ENCODE measurements at places on chromosomes 2 and 18.
A peak's percentile ranks its signal among the peaks of the same experiment; 100 is the strongest.

- DNase-seq, result no peak
Measured at GRCh38 chr2:195961873-195962272, 106.8 kb downstream of the DNAH7 start.

- DNase-seq, result no peak
Measured at GRCh38 chr2:101418460-101419095, 31.3 kb upstream of the CREG2 start.

GRCh38 chr2:178871536-178871935, 64.3 kb upstream of the TTN start:
- no peak for DNase-seq

GRCh38 chr2:131419441-131419840, 55.5 kb upstream of the RAB6D start:
- DNase-seq, result no peak

DNA sequence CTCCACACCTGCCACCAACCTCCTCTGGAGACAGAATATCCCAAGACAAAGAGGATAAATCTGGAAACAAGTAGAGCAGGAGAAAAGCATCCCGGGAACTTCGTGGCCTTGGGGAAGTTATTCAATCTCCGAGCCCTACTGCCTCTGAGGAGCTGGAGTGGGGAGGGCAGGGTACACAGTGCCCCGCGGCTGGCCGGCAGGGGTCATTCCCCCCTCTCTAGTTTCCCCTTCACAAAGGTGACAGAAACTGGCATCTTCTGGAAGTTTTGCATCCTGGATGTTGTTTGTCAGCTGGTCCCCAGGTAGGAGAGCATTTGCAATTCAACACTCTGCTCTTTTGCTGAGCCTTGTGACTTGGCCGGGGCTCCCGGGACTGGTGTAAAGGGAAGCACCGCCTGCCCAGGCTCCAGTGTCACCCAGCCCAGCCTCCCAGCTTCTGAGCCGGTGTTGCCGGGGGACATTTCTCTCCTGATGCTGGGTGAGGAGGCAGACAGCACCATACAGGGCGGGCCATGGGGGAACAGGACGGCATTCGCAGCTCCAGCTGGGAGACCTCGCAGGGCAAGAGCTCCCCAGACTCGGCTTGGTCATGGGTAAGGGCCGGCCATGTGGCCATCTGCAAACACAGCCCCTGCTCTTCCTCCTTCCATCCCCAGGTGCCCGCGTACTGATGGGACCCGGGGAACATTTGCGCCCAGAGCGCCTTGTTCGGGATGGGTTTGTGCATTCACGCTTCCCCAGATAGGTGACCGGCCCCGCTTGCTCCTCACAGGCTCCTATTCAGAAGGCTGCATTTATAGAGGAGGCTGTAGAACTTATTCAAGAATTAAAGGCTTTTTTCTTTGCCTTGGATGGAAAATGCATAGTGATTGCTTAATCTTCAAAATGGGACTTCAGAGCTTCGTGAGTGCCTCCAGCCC, 7.4 kb upstream of the NTSR2 start:
- no peak for DNase-seq

DNA sequence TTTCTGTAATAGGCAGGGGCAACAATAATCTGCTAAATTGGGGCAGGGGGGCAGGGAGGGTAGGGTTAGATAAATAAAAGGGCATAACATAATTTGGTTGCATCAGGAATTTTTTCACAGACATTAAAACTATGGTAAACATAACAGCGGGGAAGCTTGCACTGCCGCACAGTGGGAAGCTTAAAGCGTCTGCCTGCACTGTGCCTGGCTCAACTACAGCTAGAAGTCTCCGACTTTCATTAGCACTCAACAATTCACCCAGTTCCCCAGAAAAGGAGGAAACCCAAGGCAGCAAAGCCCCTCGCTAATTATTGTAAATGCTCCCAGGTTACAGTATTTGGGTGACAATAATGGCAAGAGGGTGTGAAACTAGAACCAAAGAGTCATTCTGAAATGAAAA, 562.9 kb downstream of the ARHGAP15 start:
- no peak for DNase-seq

DNA sequence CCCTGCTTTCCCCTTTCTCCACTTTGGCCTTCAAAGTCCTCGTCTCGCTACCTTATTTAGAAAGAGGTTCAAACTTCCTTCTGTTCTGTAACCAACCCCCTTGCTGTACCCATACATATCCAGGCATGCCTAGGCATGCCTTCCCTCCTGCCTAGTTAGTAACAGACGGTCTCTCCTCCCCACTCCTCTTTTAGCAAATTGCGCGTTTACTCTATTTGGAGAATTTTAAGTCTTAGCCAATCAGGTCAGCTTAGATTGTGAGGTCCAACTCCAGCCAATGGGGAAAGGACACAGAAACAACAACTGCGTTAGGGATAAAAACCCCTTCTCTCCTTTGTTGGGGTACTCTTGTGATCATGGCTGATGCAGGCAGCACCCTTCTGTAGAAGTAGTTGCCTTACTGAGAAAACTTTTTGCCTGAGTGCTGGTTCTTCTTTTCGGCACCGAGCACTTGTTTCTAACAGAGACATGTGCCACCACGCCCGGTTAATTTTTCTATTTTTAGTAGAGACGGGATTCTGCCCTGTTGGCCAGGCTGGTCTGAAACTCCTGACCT, 85.9 kb upstream of the FOXI3 start:
- no peak for DNase-seq

DNA sequence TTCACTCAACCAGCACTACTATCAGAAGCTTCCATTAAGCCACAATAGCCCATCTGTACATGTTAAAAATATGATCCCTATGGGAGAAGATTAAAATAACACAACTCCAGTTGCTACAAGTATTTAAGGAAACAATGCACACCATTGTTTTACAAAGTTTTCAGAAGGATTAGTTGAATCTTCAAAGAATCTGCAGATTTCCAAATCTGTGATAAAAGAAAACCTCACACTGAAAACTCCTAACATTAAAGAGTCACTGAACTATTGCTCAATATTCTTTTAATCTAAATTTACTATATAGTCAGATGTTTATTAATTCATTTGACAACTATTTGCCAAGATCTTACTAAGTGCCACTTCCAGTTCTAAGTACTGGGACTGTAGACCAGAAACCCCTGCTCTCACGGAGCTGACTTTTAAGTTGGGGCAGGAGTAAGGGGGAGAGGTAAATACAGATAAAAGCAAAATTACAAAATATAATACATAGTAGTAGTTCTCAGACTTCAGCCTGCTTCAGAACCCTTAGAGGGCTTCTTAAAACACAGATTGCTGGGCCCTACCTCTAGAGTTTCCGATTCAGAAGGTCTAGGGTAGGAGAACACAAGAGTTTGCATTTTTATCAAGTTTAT, 94.4 kb downstream of the STK39 start:
- DNase-seq, result no peak

GRCh38 chr2:240993446-240994170, 4.8 kb upstream of the SNED1 start:
- DNase-seq, result no peak

- no peak for DNase-seq
Measured at GRCh38 chr2:71884303-71885042, 263.2 kb downstream of the CYP26B1 start.

DNA sequence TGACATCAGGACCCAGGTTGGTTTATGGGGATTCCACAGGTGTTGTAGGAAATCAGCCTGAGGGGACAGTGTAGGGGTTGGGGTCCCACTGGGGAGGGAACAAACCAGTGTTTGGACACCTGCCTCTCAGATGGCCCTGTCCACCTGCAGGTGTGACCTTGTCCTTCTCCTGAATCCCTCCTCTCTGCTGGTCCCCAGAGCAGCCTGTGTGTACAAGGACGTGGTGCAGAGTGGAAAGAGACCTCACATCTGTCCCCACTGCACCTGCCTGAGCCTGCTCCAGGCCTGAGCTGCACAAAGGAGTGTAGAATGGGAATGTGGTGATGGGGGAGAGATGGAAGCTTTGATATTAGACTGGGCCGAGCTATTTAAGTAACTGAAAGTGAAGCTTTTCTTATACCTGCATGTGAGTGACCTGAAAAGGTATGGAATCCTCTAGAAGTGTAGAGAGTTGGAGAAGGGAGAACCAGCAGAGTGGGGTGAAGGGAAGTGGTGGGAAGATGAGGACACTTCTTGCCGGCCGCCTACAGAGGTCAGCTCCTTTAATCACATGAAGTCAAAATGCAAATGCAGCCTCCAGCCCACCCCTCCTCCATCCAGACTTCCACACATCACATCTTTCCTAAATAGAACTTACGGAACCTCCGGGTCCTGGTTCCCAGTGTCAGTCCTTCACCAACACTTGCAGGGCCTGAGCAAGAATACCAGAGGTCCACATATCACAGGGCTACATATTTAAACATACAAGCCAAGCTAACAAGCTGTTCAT, 89.3 kb upstream of the SMAD2 start:
- DNase-seq, result no peak

DNA sequence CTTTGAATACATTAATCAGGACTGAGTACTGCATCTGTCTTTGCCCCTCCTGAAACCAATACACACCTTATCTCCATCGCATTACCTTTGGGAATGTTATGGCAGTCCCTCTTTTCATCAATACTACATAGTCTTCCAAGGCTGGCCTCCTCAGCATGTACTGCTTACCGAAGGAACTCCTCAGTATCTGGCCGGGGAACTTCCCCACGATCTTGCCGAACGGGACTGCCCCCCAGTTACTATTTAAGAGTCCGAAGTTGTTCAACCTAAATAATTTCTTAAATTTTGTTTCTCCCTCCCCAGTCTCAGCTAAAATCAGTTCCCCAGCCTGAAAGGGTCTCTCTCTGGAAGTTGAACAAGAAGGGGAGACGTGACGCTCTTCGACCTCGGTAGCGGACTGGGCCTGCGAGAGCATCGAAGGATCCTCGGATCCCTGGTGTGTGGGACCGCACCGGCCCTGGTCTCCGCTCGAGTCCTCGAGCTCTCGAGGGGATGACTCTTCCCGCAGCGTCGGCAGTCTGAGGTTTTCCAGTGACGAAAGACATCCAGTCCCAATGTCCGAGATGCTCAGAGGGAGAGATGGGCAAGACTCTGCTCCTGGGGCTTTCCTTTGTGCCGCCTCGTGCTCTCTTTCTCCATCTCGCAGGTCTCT, 489 bp downstream of the TRMT61B start:
- DNase-seq, result peak; percentile 7

DNA sequence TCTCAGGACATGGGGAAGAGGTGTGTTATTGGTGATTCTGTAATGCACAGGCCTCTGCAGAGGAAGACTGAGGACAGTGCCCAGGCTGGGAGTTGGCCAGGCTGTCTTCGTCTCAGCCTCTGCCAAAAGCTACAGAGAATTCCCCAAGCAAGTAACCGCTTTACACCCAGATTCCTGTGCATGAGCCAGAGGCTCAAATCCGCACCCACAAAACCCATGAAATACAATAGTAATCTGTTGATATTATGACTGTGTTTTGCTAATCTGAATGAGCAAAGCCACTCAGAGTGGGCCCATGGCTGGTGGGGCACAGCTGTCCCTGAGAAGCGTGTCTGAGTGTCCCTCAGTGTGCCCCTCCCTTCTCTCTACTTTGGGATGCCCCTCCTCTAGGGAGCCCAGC, 149.5 kb upstream of the PXDN start:
- no peak for DNase-seq

DNA sequence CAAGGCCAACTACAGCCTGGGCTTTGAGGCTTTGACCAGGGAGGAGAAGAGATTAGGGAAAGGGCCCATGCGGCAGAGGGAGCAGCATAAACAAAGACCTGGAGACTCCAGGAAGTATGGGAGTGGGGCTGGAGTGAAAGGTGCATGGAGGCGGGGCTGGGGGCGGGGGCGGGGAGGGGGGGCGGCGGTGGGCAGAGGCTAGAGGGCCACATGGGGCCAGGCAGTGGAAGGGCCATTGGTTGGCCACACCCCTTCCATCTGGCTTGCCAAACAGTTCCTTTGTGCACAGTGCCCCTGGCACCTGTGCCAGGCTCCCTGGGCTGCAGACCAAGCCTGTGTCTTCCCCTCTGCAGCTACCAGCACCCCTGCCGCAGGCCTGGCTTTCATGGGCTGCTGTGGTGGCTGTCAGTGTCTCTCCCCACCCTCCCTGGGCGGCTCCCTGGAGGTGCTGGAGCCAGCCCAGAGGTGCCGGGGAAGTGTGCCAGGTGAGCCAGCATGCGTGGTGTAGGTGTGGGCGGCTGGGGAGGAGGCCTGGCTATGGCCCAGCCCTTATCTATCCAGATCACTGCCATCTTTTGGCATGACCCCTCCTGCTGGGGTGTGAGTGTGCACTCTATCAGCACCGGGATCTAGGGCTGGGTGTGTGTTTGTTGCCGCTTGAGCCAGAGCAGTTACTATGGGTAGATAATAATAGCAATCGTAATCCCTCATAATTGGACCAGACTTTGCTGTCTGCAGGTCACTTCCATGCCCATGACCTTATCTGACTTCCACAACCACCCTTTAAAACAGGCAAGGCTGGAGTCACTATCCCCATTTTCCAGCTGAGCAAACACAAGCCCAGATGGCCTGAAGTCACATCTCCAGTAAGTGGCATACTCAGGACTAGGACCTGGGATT, 30.5 kb downstream of the DNMT3A start:
- no peak for DNase-seq

- peak; percentile 45 for DNase-seq
Measured at GRCh38 chr2:235135990-235136561, 184.3 kb downstream of the SH3BP4 start.

DNA sequence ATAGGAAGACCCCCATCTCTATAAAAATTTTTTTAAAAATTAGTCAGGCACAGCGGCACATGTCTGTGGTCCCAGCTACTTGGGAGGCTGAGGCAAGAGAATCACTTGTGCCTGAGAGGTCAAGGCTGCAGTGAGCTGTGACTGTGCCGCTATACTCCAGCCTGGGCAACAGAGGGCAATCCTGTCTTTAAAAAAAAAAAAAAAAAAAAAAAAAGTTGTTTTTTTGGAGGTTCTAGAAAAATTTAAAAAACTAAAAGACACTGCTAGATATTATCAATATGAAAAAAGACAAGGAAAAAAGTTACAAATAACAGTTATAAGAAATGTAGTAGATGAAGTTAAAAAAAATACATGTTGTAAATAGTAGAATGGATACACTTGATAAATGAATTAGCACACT, 56.1 kb upstream of the C2orf15 start:
- DNase-seq, result no peak

Measured in activated CD4-positive, alpha-beta T cell treated with anti-CD3 and anti-CD28 coated beads for 24 hours (primary cell).